Activated T-helper 1 cell treated with anti-CD3 and anti-CD28 coated beads, Interleukin-2, amount 50 U/mL, for 16 hours (primary cell): ENCODE measurements at places on chromosomes 6 and 20.

GRCh38 chr20:49132995-49133478, 55.1 kb downstream of the STAU1 start:
- DNase-seq: no peak

DNA sequence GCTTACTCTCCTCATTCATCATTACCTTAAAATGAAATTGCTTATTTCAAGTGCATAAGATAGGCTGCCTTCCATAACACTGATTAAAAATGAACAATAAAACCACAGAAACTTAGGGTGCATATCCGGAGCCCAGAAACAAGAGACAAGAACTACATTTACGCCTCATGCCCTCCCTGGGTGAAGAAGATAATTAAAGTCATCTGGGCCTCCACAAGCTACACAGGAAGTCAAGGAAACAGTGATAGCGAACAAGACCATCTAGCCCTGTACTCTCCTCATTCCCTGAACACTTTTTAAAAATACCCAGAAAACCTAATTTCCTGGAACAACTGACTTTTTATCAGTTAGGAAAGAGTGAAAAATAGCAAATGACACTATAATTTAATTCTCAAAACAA, 6.3 kb downstream of the SOD2 start:
- no peak for DNase-seq

DNA sequence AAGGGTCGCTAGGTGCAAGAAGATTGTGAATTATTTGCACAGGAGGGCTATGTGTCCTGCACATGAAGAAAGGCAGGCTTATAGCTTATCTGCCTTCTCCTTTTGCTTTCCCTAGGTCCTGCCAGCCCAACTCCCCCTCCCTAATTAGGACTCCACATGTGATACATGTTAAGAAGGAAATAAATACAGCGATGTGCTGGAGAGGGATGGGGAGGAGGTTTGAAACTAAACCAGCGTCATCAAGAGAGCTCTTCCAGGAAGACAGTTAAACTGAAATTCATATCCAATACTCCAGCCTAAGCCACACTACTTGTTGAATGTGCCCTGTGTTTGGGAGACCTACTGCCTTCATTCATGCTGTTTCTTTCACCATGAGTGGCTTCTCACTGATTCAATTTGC, 34.9 kb upstream of the UTRN start:
- DNase-seq: no peak

GRCh38 chr6:98142839-98143238, 691.5 kb upstream of the POU3F2 start:
- no peak for DNase-seq

DNA sequence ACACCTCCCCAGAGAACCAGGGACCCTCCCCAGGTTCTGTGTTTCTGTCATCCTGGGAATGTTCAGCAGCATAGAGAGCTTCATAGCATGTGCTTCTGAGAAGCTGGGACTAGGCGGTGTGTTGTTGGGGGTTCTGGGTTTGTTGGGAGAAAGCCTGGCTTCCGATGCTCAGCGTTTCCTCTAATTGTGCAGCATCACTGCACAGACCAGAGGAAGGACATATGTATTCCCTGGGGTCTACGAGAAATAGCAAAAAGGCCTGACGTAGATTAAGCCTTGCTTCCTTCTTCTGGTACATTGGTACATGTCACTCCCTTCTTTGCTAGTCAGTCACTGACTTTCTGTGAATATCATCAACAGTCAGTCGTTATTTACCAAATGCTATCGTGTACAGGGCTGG, 96.9 kb upstream of the SGK1 start:
- DNase-seq: no peak

GRCh38 chr6:26031151-26031594, 56.1 kb upstream of the HFE start:
- DNase-seq: no peak

- DNase-seq: no peak
Measured at GRCh38 chr6:30077218-30077617, 1.6 kb upstream of the RNF39 start.

DNA sequence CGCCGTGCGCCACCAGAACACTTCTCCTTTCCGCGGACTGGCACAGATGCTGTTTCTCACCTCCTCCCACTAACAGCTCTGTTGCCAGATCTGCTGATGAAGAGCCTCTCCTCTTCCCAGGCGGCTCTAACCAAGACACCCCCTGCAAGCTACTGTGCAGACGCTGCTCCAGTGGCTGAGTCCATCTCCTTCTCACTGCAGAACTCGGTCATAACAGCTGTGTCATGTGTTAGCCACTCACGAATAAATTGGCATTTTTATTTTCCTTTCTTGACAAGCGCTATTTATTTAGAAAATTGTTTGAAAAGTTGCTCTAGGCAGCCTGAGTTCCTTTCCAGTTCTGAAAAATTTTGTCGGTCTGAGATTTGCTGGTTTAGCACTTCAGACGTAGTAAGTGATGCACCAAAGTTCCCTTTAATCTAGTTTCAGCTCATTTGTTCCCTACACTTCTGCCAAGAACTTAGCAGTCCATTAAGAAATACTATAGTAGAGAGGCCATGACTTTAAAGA, 12.8 kb upstream of the PLEKHG1 start:
- no peak for DNase-seq

GRCh38 chr6:109379711-109380110, 2.6 kb downstream of the CD164 start:
- no peak for DNase-seq

GRCh38 chr20:14193443-14193842, 144.0 kb downstream of the FLRT3 start:
- no peak for DNase-seq
